ENCODE measurements at places on chromosomes 2 and 18. TPM values are rescaled to one million over a fixed set of nuclear protein-coding genes. Genes with fewer than 3 reads are reported as not detected.

FSHR gene
- total RNA-seq = not detected

DNA sequence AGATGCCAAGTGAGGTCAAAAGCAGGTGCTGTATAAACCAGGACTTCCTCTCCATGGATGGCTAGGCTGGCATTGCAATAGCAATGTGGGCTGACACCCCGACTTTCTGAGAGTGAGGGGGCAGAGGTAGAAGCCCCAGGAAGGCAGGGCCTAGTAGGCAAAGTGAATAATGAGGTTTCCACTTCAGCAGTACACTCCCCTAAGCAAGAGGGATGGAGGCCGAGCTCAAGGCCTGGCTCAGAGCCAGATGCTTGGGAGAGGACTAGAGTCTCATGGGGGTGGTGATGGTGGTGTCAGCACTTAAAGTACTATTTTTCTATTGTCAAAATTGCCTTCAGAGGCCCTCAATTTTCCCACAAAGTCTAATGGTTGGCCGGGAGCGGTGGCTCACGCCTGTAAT, 41.6 kb upstream of the HK2 start:
- no peak for DNase-seq

GRCh38 chr2:21710031-21710430, 586.3 kb downstream of the TDRD15 start:
- no peak for DNase-seq

DNA sequence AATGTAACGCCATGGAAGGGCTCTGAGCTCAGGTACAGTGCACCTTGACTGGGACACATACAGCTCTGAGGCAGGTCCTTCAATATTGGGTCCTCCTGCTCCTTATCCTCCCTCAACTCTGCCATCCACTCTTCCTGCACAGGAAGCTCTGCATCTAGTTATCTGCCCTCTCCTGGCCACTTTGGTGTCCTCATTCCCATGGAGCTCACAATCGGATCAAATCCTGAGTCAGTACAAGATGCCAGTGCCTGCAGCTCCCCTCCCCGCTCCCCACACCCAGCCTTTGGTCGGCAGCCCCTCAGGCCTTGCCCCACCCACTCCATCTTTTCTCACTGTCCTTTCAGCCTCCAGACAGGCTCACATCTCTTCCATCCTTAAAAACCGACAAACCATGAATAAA, 58.0 kb downstream of the LRRFIP1 start:
- no peak for DNase-seq

ZEB2 gene
- 80.1 TPM for total RNA-seq

TP53I3 gene
- total RNA-seq = 96.7 TPM

- DNase-seq = no peak
These were observed 12.3 kb downstream of the GKN2 start for GRCh38 chr2:68940369-68940768.

DNA sequence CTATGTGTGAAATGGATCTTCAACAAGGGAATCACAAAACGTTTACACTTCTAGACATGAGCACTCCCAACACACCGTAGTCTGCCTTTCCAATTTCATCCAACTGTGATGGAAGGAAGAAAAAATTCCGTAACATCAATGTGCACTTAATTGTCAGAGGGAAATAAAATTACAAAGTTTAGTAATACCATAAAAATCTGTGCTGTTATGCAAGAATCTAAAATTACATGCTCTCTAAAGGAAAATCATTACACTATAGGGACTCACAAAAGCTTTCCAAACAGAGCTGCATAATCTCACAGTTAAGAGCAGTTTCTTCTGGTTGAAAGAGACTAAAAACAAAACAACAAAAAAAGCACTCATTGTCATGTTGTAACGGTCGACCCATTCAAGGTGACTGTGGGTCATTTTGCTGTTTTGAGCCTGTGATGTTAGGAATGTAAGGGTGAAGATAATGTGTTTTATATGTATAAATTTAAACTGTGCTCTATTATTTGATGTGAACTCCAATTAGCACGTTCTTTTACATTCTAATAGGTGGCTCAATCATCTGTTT, 698.0 kb downstream of the TDRD15 start:
- DNase-seq = no peak

KIAA2012 gene
- total RNA-seq = not detected

- no peak for DNase-seq
These were observed 47.6 kb upstream of the PTH2R start for GRCh38 chr2:208358758-208359631.

DNA sequence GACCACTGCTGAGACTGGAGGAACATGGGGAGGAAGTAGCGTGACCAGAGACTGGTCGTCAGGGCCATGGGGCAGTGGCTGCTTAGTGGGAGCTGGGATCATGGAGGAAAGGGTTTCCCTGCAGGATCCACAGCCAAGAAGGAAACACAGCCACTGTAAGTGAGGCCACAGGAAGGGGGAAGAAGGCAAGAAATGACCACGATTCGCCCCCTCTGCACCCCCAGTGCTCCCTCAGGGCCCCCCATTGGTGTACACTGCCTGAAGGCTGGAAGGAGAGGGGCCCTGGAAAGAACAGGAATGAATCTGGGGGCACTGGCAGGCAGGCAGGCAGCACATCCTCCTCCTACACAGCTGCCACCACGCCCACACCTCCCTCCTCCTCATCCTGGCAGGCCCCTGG, 62.5 kb upstream of the RMDN2 start:
- DNase-seq = no peak

MEP1B gene
- 6.9 TPM for total RNA-seq

DNA sequence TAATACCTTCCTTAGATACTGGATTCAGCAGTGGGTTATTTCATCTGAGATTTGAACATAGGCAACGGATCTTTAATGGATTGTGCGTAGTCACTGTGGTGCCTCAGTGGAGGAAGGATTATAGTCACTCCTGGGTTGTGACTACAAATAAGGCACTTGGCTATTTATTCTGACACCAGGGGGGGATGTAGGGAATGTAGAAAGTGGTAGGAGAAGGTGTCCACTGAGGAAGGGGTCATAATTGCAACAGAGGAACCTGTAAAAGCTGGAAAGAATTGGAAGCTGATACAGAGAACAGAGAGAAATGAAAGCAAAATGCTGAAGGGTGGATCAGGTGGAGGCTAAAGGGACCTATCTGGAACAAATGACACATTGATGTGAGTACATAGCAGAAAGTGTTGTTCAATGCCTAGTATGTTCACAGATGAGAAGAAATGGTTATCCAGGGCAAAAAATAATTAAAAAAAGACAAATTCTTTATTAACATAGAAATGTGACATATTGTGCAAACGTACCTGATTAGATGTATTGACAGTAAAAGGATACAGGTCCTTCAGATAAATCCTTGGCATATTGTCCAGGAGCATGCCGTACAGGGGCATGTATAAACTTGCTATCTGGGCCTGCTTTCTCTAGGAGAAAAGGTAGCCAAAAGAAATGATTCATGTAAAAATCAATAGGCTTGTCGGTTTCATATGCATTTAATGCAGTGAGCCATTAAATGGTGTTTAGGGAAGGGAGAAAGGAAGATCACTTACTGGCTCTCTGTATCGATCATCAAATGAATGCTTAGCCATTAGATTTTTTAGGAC, 91.2 kb upstream of the CCDC195 start:
- no peak for DNase-seq

ACKR3 gene
- total RNA-seq = 17.9 TPM

REG1B gene
- total RNA-seq = 395 TPM

ITGB6 gene
- 9.0 TPM for total RNA-seq

DNA sequence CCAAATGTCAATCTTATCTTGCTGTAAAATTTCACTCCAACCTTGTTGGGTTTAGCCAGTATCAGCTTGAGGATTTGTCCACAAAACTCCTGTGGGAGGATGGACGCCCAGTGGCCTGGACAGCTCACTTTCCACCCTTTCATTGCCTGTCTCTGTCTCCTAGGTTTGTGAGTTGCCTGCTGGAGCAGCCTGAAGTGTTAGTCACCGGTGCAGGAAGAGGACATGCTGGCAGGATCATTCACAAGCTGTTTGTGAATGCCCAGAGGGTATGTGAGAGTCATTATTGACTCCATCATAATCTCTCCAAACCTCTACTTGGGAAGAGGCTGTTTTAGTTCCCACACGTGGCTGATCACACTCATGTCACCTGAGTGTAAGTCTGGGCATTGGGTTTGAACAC, 112.3 kb downstream of the RAB3GAP1 start:
- DNase-seq = no peak

DNA sequence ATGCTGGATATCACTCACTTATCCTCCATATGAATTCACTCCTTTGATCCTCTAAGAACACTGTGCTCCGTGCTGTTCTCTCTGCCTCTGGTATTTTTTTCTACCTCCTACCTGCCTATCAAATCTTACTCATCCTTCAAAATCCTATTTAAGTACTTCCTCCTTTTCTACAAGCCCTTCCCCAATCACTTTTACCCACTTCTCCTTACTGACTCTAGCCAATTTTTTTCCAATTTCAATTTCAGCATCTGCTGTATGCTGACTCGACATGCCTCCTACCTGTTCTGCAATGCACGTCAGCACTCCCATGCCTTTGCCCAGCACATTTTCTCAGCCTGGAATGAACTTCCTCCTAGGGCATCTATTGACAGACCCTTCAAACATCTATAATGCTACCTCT, 37.3 kb upstream of the LNPK start:
- no peak for DNase-seq

Data from mucosa of descending colon (tissue), 3 donors.